ENCODE measurements at places on chromosomes 1 and 21. TPM values are rescaled to one million over a fixed set of nuclear protein-coding genes. Genes with fewer than 3 reads are reported as not detected.

The PLEKHN1 gene
- total RNA-seq, result 1.2 TPM

The HRNR gene
- not detected for total RNA-seq

The LAPTM5 gene
- total RNA-seq, result 0.39 TPM

The CLIC6 gene
- 0.73 TPM for total RNA-seq

The ITGB2 gene
- not detected for total RNA-seq

The TNNI3K gene
- 0.39 TPM for total RNA-seq

The GPR157 gene
- total RNA-seq, result 7.6 TPM

The ANKRD34A gene
- total RNA-seq, result 2.0 TPM

The FCRLB gene
- 5.5 TPM for total RNA-seq

The TSACC gene
- total RNA-seq, result 0.20 TPM

The SPATA17 gene
- 0.98 TPM for total RNA-seq

The NCF2 gene
- total RNA-seq, result not detected

The AUNIP gene
- 2.6 TPM for total RNA-seq

The ABCA4 gene
- total RNA-seq, result under 0.01 TPM

The IQCC gene
- 1.1 TPM for total RNA-seq

The OR2G6 gene
- total RNA-seq, result not detected

The MROH7 gene
- 0.37 TPM for total RNA-seq

The ADGRL2 gene
- total RNA-seq, result 71.3 TPM

The HSD3B1 gene
- not detected for total RNA-seq

The SH2D1B gene
- total RNA-seq, result under 0.01 TPM

The SYPL2 gene
- 5.5 TPM for total RNA-seq

The MASP2 gene
- total RNA-seq, result 0.20 TPM

The CELF3 gene
- total RNA-seq, result not detected

The SLC45A3 gene
- 0.37 TPM for total RNA-seq

The OR2T6 gene
- not detected for total RNA-seq

The NADK gene
- 65.3 TPM for total RNA-seq

The MYOG gene
- total RNA-seq, result not detected

The JMJD4 gene
- 28.7 TPM for total RNA-seq

The OR2M3 gene
- not detected for total RNA-seq

The TRIM17 gene
- total RNA-seq, result not detected

The WNT3A gene
- total RNA-seq, result not detected

The CRP gene
- not detected for total RNA-seq

The MNDA gene
- not detected for total RNA-seq

The NFASC gene
- 12.1 TPM for total RNA-seq

The LCK gene
- not detected for total RNA-seq

The OR4F29 gene
- 0.37 TPM for total RNA-seq

The TSPAN2 gene
- total RNA-seq, result not detected

The NCDN gene
- total RNA-seq, result 38.6 TPM

The C1orf115 gene
- total RNA-seq, result 0.37 TPM

The FCGR3A gene
- total RNA-seq, result not detected

The DYRK3 gene
- total RNA-seq, result 26.5 TPM

The SLC44A3 gene
- 0.37 TPM for total RNA-seq

The CELA3A gene
- not detected for total RNA-seq

The RHOU gene
- total RNA-seq, result 0.37 TPM

The FMO3 gene
- 0.20 TPM for total RNA-seq

The SPATA46 gene
- total RNA-seq, result not detected

The ST6GALNAC5 gene
- total RNA-seq, result 0.39 TPM

The CYP4Z1 gene
- total RNA-seq, result not detected

The FCGR1A gene
- not detected for total RNA-seq

The OR2T11 gene
- not detected for total RNA-seq

Data from subcutaneous preadipocyte (primary cell).